ENCODE measurements at places on chromosomes 4 and X.

GRCh38 chr4:3699678-3700077, 66.5 kb upstream of the ADRA2C start:
- DNase-seq, result no peak

GRCh38 chr4:114383721-114384120, 214.9 kb upstream of the UGT8 start:
- no peak for DNase-seq

GRCh38 chr4:82852751-82853285, 38.1 kb downstream of the SEC31A start:
- no peak for DNase-seq

DNA sequence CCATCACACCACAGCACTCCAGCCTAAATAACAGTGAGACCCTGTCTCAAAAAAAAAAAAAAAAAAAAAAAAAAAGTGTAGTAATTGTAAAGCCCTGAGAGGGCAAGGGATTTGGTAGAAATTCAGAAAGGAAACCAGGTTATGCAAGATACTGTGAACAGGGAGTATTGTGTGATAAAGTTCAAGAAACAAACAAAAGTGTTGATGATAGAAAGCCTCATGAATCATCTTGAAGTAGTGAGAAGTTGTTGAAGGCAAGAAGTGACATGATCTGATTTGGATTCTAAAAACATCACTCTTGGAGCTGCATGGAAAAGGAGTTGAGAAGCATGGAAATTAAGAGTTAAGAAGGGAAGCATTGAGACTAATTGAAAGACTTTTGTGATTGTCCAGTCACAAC, 102.2 kb downstream of the RAP1GDS1 start:
- DNase-seq, result no peak

- DNase-seq, result no peak
Observed at GRCh38 chr4:88196523-88197185, 38.2 kb upstream of the ABCG2 start.

GRCh38 chrX:129161108-129161507, 362.2 kb downstream of the SMARCA1 start:
- no peak for DNase-seq

GRCh38 chr4:119286377-119287002, 35.4 kb downstream of the FABP2 start:
- DNase-seq, result no peak

DNA sequence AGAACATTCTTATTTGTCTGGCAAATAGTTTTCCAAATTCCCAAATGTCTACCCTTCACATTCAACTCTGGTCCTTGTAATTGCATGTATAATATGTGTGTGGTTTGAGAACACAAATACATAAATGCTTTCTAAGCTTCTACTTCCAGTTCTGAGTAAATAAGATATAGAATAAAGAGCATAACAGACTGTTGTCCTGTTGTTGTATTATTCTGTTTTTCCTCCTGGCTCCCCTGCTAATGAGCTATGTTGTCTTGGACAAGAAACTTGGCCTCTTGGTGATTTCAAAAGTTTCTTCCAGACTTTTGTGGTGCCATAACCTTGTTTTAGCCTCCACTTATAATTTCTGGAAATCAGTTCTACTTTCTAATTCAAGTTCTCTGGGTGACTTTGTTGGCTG, 75.3 kb upstream of the USP38 start:
- no peak for DNase-seq

DNA sequence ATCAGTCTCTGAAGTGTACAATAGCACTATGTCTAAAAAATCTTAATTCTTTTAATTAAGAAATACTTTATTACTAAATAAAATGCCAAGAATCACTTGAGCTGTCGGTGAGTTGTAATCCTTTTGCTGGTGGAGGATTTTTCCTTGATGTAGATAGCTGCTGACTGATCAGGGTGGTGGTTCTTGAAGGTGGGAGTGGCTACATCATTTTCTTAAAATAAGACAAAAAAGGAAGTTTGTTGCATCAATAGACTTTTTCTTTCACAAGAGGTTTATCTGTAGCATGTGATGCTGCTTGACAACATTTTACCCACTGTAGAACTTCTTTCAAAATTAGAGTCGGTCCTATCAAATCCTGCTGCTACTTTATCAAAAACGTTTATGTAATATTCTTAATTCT, 68.8 kb upstream of the ZC4H2 start:
- no peak for DNase-seq

DNA sequence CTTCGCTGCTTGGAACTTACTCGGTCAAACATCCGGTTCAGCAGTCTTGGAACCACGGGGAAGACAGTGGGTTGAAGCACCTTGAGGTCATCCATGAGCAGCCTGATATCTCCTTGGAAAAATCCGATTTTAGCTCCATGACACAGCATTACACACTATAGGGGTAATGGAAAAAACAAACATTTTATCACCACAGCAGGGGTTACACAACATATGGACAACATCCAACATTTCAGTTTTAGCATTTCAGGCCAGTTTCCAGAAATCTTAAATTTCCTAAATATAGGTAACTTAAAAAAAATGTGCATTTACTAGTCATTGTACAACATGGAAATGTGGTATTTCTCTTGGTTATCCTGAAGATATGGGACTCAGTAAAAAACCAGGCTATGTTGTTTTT, 34.4 kb upstream of the CENPU start:
- DNase-seq, result no peak

GRCh38 chrX:30219372-30219771, 4.0 kb downstream of the MAGEB2 start:
- no peak for DNase-seq

GRCh38 chr4:183132865-183133264, 33.8 kb downstream of the WWC2 start:
- DNase-seq, result no peak

- no peak for DNase-seq
Observed at GRCh38 chr4:6875431-6875831, 34.2 kb upstream of the TBC1D14 start.

DNA sequence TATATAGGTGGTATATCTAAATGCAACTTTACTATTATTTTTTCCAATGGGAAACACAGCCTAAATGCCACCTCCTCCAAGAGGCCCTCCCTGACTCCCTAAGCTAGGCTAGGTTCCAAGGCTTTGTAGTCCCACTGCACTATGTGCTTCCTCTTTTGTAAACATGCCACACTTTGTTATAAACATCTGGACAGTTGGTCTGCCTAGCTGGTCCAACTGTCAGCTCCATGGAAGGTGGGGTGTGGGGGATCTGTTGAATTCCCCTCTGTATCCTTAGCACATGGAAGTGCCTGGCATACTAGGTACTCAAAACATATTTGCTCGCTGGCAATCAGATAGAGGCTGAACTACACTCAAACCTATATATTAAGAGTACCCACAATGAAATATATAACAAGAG, 63.4 kb downstream of the SLC9A7 start:
- no peak for DNase-seq

DNA sequence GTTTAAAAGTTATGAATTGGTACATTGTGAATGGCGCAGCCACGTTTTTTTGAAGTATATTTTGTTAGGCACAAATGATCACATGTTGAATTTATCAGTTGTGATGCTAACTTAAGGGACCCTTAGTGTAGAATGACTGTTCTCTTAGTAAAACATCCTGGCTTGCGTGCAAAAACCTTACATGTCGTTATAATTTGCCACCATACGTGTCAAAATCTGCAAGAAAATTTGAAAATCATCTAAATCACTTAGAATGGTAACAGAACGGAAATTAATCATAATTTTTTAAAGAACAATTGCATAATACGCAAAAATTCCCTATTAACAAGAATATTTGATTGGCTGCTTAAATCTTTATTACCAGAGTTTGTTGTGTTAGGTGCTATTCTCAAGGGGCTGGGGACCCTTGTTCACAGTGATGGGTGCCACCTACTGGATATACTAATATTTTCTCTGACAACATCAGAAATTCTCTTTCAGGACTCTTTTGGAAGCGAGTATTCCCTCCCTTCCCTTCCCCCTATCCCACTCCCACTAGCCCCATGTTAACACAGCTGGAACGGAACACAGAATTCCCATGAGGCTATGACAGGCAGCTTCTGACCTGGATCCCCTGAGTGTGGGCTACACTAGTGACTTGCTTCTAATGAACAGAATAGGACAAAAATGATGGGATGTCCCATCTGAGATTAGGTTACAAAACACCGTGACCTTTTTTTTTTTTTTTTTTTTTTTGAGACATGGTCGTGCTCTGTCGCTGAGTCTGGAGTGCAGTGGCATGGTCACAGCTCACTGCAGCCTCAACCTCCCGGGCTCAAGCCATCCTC, 71.8 kb downstream of the SUPT20HL2 start:
- no peak for DNase-seq

DNA sequence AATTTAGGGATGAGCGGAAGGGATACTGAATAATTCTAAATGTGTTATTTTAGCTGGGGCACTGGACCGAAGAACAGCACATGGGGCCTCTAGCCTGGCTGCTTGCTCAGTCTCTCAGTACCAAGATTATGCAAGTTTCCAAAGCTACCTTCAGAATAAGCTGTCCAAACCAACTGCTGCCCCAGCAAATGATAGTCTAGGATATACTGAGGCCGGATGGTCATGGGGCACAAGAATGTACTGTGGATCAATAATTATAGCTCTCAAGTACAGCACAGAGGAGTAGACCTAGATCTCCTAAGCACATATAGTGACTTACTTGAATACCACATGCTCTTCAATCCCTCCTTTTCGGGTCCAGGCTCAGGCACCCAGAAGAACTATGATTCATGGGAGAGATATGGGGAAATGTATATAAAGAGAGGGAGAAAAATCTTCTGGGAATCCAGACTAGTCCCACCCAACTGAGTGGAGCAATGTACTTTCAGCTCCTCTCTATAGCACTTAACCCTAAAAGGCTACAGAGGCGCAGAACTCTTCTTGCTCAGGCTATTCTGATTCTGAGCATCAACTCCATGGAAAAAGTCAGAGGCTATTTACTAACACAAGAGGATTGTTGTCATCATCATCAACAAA, 160.3 kb upstream of the GPC4 start:
- no peak for DNase-seq

DNA sequence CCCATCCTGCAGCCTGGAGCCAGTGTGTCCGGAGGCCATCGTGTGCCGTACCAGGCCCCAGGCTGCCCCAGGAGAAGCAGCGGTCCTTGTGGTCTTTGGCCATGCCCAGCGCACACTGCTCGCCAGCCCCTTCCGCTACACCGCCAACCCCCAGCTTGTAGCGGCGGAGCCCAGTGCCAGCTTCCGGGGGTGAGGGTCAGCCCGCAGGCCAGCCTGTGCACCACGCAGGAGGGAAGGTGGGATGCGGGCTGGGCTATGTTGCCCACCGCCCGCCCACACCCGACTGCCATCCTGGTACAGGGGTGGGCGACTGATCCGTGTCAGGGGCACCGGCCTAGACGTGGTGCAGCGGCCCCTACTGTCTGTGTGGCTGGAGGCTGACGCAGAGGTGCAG, 7.6 kb upstream of the SRPK3 start:
- no peak for DNase-seq

DNA sequence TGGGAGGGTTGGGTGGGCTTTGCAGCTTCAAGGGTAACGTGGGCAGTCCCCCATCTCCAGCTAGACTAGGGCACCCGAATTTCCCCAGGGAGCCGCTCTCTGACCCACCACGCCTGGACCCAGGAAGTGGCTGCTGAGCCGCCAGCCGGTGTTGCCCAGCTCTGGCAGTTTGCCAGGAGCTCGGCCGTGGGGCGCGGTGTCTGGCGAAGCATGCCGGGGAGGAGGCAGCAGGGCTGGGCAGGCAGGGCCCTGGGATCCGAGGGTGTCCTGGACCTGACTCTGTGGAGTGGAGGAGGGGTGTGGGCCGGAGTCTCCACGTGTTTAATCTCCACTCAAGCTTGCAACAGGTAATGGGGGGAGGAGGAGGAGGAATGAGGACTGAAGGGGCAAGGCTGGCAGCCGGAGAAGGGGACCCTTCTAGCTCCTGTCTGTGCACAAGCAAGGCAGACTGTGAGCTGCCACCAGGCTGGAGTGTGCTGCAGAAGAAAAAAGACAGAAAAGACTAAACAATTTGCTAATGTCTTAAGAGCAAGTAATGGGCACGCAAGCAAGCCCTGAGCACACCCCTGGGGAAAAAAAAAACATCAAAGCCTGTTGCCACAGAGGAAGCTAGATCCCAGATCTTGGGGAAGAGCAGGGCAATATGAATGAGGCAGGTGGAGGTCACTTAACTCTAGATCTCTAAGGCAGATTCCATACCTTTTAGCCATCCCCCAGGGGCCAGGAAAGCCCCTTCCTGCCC, 2.4 kb downstream of the LONRF3 start:
- no peak for DNase-seq

- DNase-seq, result no peak
Observed at GRCh38 chr4:76535603-76536372, 100.8 kb downstream of the SHROOM3 start.

DNA sequence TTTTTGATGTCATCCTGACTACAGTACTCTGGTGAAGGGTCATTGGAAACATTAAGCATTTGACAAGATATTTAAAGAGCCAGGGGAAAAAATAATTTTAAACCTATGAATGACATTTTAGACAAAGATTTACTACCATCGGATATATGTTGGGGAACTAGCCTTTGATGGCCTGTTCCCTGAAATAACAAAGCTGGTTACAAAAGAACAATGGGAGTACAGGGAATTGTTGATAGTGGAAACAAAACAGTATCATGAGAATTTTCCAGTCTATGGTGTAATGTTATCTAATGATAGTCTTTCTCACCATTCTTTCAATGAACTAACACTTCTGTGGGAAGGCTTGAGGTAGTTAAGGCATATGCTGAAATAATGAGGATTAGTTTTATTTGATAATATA, 125.9 kb upstream of the KLHL4 start:
- no peak for DNase-seq

DNA sequence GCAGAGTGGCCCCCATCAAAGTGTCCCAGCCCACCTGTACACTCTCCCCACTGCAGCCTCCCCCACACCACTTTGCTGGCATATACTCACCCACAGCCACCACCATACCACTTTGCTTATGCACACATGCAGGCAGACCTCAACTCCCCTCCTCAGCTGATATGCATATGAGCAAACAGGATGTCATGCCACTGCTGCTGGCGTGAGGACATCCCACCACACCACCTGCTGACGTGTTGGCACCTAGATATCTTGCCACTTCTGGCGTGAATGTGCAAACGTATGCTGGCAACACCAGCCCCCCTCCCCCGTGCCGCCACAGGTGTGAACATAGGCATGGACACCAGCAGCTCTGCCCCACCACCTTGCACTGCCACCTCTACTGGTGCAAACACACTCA, 22.4 kb upstream of the MAGEA8 start:
- DNase-seq, result no peak

Measured in activated T-helper 1 cell treated with anti-CD3 and anti-CD28 coated beads, Interleukin-2, amount 50 U/mL, for 16 hours (primary cell).